ENCODE measurements at places on chromosomes 4 and X. TPM values are rescaled to one million over a fixed set of nuclear protein-coding genes. Genes with fewer than 3 reads are reported as not detected.

The LGI2 gene
- under 0.01 TPM for total RNA-seq

The HHIP gene
- 0.17 TPM for total RNA-seq

The PPP4R3C gene
- not detected for total RNA-seq

The CABS1 gene
- not detected for total RNA-seq

The USP17L27 gene
- not detected for total RNA-seq

The PRICKLE3 gene
- 6.9 TPM for total RNA-seq

The CXorf49 gene
- 0.69 TPM for total RNA-seq

The MTMR8 gene
- total RNA-seq = 1.4 TPM

The CT45A3 gene
- total RNA-seq = not detected

The PWWP3B gene
- total RNA-seq = 1.5 TPM

The REELD1 gene
- not detected for total RNA-seq

The POU4F2 gene
- total RNA-seq = not detected

DNA sequence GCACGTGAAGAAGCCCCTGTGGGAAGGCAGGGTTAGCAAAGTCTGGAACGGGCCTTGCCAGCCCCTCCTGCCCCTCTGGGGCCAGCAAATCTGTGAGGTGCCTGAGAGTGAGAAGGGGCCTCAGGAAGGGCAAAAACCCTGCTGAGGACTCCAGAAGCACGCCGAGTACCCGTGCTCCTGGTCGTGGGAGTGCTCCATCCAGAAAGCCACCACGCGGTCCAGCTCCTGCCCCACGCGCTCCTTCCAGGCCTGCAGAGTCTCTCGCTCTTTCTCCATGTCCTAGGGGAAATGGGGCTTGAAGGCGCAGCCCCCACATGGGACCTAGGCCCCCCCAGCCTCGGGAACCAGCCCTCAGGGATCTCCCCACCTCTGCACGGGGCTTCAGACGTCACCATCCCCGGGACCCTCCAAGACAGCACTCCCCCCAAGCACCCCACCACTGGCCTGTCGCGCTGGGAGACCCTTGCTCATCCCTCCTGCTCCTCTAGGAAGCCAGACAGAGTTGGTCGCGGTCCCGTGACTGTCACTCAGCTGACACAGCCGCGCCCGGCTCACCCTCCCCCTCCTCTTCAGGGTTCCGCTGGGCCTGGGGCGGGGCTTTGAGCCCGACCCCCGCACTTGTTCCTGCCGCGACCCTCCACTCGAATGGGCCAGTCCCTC, at the start of gene RENBP:
Gene RENBP, minus strand, starts transcription at position 504 of the 660 bp plus-strand sequence. Its CDS starts 33 bp downstream, at position 471.
- no peak for DNase-seq

DNA sequence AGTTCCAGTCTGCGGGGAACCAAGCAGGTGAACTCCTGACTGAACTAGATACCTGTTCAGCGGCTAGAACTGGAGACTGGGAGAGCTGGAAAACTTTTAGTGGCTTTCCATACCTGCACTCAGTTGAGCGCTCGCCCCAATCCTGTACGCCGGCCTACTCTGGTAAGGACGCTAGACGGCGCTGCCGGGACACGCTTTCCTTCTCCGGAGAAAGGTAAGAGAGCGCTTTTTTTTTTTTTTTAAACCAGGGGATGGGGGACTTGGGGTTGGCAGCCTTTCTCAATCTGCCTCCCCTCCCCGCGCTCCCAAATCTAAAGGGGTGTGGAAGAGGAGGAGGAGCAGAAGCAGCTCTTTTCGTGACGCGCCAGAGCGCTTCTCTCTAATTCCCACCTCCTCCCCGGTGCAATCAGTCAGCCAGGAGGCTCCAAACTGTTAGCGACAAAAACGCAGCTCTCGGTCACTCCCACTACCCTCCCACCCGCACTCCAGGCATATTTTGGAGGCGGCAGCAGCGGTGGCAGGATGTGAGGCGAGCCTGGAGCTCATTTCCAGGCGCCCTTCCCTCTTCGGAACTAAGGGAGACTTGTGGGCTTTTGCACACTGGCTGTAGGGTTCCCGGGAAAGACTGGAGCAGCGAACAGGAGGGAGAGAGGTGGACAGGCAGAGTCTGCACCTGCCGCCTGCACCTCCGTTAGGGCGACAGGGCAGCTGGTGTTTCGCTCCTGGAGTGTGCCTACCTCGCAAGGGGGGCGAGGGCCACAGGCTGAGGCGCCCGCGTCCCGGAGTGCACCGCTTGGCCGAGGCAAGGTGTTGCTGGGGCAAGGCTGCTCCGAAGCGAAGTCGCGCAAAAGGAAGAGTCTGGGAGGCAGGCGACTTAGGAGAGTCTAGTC, at the start of gene IL1RAPL2:
Gene IL1RAPL2, plus strand, starts transcription at position 409 of the 890 bp plus-strand sequence.
- peak; percentile 4 for DNase-seq

- no peak for DNase-seq
Measured at GRCh38 chrX:50814701-50815100, 707 bp upstream of the SHROOM4 start.

DNA sequence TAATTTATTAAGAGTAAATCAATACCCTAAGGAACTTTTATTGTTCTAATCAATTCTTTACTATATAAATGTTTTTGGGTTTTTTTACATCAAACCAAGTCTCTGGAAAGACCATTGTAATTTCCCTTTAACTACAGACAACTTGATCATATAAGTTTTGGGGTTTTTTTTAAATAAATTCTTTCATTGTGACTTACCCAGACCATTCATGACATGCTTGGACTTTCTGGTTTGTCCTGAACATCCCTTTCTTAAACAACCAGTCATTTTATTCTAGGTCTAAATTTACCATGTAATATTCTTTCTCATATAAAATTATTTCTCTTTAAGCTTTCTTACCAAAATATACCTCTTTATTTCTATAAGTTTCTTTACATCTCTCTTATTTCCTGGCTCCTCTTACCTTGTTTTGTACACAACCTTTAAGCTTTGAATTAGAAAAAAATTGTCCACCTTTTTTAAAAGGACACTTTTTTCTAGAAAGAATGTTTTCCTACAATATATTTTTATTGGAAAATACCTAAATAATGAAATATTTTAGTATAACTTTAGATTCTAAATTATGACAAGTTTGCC, 8.4 kb downstream of the CNGA1 start:
- DNase-seq = no peak

DNA sequence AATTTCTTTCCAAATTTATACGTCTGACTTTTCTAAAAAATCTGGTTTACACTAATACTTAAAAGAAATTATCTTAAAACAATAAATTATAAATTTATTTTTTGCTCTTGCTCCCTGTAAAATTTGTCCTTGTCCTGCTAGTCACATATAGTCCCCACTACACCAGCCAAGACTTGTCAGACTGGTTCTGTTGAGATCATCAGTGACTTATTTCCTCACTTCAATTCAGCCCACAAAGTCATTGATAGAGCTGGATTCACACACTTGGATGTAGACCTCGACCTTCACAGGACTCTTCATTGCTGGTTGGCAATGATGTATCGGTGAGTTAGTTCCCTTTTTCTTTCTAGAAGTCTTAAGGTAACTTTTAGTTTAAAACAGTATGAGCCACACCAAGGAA, at the start of gene TMPRSS11E:
Gene TMPRSS11E, plus strand, starts transcription at position 263 of the 400 bp plus-strand sequence. Its CDS starts 50 bp downstream, at position 313.
- DNase-seq = no peak

DNA sequence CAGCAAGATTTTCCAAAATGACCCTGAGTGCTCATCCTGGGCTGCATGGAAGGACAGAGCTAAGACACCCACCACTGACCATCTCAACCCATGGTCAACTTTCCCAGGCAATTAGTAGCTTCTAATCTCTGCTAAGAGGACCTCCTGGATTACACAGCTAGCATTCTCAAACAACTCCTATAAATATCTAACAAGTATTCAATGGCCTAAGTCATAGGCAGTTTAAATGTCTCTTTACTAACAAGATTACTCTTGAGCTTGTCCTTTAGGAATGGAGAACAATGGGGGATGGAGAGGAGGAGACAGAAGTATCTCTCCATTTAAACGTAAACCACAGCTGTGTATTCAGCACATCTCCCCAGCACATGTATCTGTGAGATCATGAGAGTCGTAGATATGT, 118.1 kb downstream of the WDFY3 start:
- DNase-seq = no peak

GRCh38 chr4:64334964-64335363, 74.3 kb downstream of the TECRL start:
- DNase-seq = no peak

GRCh38 chrX:9286234-9286633, 178.6 kb upstream of the TBL1X start:
- DNase-seq = no peak

DNA sequence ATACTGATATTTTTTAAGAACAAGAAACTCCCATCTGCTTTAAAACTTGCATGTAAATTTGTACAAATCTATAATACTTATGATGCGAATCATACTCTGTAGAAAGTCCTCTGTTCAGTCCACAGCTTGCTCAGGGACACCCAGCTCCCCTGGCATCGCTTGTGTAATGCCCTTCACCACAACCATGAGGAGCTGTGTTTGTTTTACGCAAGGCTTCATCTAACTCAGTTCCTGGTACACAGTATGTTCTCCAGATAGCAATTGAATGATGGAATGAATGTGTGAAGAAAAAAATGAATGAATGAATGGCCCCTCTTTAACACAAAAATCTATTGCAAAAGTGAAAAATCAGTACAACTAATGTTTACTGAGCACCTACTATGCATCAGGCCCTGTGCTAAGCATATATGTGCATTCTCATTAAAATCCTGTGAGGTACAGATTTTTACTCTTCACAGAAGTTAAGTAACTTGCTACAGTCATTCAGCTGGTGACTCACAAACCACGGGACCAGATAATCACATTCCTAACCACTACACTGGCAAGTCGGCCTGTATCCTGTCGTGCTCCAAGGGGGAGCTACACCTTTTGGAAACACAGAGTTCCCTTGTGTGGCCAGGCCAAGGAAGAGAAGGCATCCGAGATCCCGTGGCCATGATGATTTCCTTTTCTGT, 58.7 kb upstream of the KDR start:
- DNase-seq = peak; percentile 97

- no peak for DNase-seq
Measured at GRCh38 chr4:1398681-1399507, 7.3 kb downstream of the NKX1-1 start.

DNA sequence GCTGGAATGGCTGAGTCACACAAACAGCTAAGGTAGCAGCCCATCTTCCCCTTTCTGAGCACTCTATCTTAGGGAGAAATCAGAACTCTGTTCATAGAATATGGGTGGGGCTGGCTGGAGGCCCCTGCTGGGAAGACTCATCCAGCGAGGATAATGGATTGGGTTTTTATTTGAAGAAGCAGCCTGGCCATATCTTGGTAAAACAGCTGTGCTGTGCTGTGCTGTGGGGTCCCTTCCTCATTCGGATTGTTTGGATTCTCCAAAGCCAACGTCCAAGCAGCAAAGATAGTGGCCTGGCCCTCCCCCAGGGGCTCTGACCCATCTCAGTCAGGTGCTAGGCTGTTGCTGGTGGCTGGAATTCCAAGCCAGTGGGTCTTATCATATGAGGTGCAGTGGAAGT, 63.8 kb downstream of the ZNF718 start:
- no peak for DNase-seq

DNA sequence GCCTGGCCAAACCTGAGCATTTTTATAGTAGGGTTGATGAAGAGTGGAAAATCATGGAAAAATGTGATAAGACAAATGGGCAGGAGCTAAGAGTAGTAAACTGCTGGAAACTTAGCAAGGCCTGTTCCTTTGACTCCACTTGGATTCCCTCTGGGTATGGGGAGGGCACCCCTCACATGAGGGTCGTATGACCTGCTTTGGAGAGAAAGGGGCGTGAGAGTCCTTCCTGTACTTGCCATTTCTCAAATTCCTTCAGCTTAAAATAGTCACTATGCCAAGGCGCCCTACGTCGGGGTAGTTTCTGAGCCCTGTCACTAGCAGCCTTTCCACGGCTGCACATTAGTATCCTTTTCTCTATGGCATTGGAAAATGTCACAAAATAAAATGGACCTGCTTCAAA, 49.1 kb downstream of the GPRIN3 start:
- no peak for DNase-seq

DNA sequence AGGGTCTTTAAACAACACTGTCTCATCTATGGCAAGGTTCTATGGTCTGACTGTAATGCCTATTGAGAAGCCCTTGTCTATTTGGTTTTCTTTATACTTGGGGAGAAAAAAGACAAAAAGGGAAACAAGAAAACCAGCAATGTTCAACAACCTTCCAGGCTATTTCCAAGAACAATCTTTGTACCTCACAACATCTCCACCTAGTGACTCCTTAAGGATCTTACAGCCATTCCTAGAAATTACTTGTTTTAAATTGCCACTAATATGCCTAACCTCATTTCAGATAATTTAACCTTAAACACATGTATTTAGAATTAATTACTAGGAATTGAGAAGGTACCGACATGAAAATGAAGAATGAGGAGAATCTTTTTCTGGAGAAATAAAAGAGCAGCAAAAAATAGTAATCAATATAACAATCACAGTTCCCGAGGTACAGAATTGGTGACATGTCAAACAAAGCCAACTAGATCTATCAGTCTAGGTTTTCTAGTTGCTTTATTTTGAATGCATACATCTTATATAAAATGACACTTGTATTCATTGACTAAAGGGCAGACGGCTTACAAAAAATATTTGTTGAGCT, 1.6 kb upstream of the RBM46 start:
- DNase-seq = peak; percentile 69

- no peak for DNase-seq
Measured at GRCh38 chr4:154838155-154838554, 57.1 kb downstream of the RBM46 start.

- no peak for DNase-seq
Measured at GRCh38 chr4:18859468-18859867, 837.9 kb upstream of the LCORL start.

DNA sequence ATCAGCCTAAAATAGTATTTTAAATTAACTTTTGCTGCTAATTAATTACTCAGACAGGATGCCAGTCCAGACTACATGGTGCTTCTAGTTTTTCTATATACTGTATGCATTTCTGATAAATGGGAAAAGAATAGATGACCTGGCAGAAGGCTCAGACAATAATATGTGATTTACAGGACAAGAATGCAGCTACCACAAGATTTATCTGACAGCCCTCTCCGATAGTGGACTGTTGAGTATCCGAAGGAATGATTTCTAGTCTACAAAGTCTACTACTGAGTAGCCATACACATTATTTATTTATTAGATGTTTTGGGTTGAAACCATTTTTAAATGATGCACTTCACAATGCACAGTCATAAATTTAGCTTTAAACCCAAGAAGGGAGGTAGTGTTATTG, 212.8 kb downstream of the MAB21L2 start:
- DNase-seq = no peak

GRCh38 chr4:70704931-70705182, 16.5 kb downstream of the UTP3 start:
- DNase-seq = no peak

- DNase-seq = no peak
Measured at GRCh38 chr4:181529537-181529936, 713.7 kb upstream of the TENM3 start.

DNA sequence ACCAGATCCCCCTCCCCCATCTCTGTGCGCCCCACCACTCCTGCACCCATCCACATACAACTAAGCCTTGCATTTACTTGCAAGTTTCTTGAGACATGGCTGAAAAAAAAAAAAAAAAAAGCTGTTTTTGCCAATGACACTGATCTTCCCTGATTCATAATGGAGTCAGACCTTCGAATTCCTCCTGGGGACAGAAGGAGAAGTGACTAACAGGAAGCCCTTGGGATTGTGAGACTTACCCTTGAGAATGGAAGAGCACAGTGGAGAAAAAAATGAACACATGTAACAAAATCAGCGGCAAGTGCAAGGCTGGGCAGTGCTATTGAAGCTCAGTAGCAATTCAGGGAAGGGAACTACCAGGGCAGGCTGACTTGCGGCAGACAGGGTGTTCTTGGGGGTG, 288.4 kb downstream of the BCOR start:
- DNase-seq = peak; percentile 54

GRCh38 chr4:152479428-152480026, 56.4 kb downstream of the FBXW7 start:
- peak; percentile 79 for DNase-seq

GRCh38 chrX:137427816-137428215, 138.1 kb upstream of the ZIC3 start:
- no peak for DNase-seq

GRCh38 chr4:165095291-165095690, 17.4 kb downstream of the TMEM192 start:
- no peak for DNase-seq
